ENCODE measurements at places on chromosomes 5 and 9. TPM values are rescaled to one million over a fixed set of nuclear protein-coding genes. Genes with fewer than 3 reads are reported as not detected.

OR1J2 gene
- not detected for total RNA-seq

CCDC152 gene
- 12.9 TPM for total RNA-seq

NR5A1 gene
- total RNA-seq: under 0.01 TPM

- no peak for DNase-seq
These were observed 2.6 kb upstream of the MSX2 start for GRCh38 chr5:174721530-174722432.

DNA sequence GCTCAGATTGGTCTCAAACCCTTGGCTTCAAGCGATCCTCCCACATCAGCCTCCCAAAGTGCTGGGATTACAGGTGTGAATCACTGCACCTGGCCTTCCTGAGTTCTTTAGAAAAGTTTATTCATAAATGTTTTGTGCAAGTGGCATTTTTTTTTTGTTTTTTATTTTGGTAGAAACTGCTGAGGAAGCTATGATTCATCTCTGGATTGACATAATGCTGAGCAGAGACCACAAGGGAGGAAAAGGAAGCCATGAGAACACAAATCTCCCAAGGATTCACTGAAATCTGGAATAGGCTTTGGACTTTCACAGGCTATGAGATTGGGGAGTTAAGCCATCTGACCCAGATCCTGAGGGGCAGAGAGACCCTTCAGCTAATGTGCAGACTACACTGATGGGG lies 3.4 kb upstream of the SLC46A2 start:
- no peak for DNase-seq

- no peak for DNase-seq
These were observed 260.0 kb downstream of the RAB3C start for GRCh38 chr5:58842852-58843251.

DNA sequence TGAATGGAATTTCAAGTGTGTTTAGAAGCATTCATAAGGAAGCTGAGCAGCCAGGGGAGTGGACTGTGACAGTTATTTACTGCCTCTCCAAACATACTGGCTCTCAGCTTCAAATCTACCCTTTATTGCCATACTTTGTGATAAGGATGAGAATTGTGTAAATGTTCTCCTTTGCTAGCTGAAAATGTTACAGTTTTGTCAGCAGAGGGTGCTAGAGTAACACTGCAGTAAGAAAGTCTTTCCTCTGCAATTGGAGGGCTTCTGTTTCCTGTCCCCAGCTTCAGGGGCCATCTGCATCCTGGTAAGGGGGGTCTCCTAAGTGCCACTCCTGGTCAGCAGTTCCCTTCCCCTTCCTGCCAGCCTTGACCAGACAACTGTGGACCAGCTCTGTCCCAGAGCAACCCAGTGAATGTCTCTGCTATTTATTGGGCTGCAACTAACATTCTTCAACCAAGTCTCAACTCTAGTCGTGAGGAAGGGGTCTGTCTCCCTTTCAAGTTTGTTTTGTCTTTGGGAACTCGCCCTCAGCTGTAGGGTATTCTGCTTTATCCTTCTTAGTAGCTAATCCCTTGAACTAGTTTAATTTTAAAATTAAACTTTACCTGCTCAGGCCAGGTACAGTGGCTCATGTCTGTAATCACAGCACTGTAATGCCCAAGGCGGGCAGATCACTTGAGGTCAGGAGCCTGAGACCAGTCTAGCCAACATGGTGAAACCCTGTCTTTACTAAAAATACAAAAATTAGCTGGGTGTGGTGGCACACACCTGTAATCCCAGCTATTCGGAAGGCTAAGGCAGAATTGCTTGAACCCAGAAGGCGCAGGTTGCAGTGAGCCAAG lies 45.3 kb downstream of the RAPGEF6 start:
- DNase-seq: peak; percentile 11

DNA sequence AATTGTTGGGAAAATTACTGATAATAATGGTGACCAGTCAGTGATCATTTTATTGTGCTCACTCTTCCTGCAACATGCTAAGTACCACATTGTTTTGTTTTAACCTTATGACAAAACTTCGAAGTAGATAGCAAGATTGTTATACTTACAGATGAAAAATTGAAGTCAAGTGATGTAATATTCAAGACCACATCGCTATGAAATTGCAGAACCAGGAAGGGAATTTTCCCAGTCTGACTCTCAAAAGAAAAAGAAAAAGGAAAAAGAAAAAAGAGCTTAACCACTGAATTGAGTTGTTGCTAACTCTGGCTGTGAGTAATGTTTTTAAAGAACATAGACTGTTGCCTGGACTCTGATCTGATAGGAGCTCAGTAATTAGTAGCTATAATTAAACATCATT lies 170.6 kb upstream of the HAPLN1 start:
- DNase-seq: no peak

- DNase-seq: no peak
These were observed 51.3 kb upstream of the PITX1 start for GRCh38 chr5:135085133-135085935.

DNA sequence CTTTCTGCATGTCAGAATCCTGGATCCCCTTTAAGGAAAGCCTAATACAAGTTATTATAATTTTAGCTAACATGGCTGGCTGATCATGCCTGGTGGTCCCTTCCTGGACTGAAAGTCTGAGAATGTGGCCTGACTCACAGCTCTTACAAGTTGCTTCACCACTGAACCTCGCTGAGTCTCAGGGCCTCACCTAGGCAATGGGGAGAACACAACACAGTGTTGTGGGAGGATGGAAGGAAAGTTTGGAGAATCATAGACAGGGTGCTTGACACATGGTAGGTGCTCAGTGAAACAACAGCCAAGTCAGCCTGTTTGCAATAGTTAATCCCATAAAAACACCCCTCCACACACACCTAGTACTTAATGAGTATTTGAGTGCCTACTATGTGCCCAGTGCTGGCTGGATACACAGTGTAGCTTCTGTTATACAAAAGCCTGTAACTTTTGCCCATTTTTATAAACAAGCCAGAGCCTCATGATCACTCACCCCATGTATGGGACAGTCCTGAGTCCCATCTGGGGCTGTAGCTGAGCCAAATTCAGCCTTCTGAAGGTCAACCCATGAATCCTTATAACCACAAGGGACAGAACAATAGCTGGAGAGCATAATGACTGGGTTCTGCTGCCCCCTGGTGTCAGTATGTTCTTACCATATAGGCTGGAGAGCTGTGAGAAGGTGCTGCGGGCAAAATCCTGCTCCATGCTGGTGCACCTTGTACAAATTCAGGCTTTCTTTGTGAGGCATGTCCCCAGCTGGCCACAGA lies 3.9 kb downstream of the ACSL6 start:
- DNase-seq: peak; percentile 61

- no peak for DNase-seq
These were observed 696.5 kb downstream of the NR2F1-AS1 start for GRCh38 chr5:92884469-92884868.

GRCh38 chr9:80649001-80649420 lies 1040.3 kb downstream of the TLE1 start:
- peak; percentile 6 for DNase-seq

DNA sequence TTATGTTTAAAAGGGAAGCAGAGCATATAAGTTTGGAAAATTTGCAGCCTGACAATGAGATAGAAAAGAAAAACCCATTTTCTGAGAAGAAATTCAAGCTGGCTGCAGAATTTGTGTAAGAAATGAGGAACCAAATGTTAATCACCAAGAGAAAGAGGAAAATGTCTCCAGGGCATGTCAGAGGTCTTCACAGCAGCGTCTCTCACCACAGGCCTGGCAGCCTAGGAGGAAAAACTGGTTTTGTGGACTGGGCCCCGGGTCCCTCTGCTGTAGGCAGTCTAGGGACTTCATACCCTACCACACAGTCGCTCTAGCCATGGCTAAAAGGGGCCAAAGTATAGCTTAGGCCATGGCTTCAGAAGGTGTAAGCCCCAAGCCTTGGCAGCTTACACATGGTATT lies 32.1 kb upstream of the HSD17B4 start:
- no peak for DNase-seq

Data from occipital lobe (tissue), 3 donors.